Left hindlimb (tissue), 1 donor: ENCODE measurements at places on chromosomes 5 and 9.

- no peak for DNase-seq
Observed at GRCh38 chr5:90557391-90557790, 1.2 kb upstream of the ADGRV1 start.

DNA sequence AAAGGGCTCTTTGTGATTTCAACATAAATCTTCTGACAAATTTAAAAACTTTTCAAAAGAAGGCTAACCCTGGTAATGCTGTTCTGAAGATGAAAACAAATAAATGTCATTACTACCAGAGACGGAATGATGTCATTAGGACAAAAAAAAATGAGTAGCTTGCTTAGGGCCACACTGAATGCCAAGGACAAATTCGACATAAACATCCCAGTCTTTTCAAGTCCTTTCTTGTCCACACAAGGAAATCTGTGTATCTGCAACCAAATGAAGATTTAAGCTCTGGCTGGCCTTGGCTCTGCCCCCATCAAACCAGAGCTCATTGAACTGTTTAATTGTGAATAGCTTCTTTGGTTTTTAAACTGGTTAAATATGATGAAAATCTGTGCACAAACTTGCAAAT, 592.7 kb downstream of the TLE1 start:
- no peak for DNase-seq

DNA sequence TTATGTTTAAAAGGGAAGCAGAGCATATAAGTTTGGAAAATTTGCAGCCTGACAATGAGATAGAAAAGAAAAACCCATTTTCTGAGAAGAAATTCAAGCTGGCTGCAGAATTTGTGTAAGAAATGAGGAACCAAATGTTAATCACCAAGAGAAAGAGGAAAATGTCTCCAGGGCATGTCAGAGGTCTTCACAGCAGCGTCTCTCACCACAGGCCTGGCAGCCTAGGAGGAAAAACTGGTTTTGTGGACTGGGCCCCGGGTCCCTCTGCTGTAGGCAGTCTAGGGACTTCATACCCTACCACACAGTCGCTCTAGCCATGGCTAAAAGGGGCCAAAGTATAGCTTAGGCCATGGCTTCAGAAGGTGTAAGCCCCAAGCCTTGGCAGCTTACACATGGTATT, 32.1 kb upstream of the HSD17B4 start:
- DNase-seq: no peak

DNA sequence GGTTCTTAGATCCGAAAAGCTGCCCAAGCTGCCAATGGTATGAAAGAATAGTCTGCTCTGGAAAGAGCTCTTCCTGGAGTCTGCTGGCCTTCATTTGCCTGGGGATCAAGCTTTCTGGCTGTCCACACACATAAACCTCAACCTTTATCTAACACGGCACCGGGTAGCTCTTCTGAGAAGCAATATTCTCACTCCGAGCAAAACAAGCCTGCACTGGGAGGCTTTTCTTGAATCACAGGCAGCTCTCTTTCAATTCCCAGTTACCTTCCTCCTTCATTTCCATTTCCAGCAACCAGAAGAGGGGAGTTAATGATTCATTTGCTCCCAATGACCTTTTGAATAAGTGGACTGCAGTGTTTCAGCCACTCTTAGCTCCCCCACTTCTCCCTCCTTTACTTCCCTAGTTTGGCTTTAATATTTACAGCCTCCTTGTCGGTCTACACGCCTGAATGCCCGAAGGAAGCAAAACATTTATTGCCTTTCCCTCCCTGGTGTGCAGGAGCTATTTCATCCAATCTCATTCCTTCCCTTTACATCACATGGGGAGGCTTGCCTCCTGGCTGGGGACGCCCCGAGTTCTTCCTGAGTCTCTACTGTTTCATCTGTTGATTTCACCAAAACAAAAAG, 187.1 kb downstream of the ARHGEF28 start:
- DNase-seq: no peak

- no peak for DNase-seq
Observed at GRCh38 chr5:90014420-90014819, 395.1 kb downstream of the CETN3 start.

- DNase-seq: no peak
Observed at GRCh38 chr9:78319197-78320029, 22.5 kb downstream of the PSAT1 start.

DNA sequence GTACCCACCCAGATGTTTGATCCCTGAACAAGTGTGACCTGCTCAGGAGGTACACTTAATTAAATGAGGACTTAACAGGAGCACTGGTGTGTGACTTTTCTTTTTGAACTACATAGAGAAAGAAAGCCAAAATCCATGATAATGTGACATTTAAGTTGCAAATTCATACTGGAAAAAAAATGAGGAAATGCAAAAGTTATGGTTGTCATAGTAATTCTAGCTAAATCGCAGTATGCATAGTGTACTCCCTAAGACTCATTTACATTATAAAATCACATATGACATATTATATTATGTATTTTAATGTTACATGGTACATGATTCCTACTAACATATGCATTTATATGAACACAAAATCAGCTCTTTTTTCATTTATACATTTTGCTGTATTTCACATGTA, 92.0 kb upstream of the PCSK5 start:
- DNase-seq: no peak

DNA sequence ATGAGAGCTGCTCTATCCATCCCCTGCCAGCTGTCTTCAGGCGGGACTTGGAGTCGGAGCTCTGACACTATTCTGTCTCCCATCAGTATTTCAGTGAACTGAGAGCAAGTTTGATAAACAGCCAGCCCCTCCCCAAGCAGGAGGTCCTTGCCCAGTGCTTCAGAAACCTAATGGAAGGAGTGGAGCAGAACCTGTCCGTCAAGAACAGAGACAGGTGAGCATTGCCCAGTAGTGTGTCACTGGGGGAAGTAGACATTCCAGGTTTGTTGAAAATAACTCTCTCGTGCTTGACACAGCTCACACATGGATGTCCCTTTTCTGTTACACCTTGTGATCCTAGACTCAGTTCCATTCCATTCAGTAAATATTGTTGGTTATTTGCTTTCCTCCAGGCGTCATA, 13.2 kb upstream of the TLX3 start:
- DNase-seq: no peak

- no peak for DNase-seq
Observed at GRCh38 chr5:141680178-141680577, 1.9 kb downstream of the ARAP3 start.

DNA sequence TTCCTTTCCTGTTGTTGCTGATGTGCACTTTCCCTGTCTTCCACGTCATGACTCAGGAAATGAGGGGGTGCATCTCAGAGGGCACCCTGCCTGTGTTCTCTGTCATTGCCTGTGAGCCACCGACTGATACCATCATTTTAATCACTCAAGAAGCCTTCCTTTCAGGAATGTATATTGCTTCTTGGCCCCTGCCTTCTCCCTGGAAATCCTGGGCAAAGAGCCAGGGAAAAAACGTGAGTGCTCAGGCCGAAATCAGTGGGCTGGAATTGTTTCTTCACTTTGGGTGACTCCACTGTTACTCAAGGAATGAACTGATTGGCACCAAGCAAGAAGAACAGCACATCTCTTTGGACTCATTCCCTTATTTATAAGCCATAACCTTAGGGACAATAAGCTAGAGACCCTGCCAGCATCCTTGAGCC, 126.1 kb downstream of the SNX18 start:
- DNase-seq: no peak

DNA sequence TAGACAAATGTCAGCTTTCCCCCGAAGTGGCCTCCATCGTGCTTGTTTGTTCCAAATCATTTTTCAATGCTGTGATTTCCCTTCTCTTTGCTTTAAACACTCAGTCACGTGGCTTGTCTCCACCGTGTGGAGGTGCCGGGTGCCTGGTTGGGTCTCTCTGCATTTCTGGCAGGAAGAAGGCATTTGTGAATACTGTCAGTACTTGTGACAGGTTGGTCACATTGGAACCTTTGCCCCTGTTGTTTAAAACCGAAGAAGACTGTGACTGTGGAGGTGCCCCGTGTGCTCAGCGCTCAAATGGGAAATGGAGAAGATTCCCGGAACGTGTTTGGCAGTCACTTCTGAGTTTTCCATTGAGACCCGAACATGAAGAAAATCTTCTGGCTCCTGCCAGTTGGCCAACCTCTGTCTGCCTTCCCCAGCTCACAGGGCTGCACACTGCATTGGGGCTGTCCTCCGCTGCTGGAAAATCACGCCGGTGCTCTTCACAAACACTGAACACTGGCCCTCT, 74.6 kb downstream of the LMNB1 start:
- DNase-seq: peak; percentile 81

DNA sequence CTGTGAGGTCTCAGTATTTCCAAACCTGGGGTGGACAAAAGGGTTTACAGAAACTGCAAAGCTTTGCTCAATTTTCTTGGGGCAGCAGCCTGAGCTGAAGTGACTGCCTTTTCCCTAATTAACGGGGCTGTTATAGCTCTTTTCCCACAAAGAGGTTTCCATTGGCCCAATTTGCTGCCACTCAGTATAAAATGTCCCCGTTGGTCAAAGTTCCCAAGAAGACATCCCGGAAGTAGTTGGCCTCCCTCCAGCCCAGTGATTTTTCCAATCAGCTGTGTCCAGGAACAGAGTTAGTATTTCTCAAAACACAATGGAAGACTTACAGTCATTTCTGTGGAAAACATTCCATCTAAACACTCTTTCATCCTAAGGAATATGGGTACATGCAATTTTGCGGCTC, 643.6 kb downstream of the ACTL7B start:
- DNase-seq: no peak

DNA sequence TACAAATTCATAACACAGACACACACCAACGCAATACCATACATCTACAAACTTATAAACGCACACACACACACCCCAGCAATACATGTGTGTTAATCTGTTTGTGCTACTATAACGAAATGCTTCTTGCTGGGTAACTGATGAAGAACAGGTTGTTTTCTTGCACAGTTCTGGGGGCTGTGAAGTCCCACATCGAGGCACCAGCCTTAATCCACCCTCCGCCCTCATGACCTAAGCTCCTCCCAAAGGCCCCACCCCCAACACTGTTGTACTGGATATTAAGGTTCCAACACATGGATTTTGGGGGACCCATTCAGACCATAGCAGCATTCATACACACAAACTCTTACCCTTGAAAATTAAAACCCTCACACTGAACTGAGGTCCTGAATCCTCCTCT, 38.8 kb upstream of the LPCAT1 start:
- DNase-seq: no peak
